ENCODE measurements at places on chromosomes 13 and 19.

- no peak for DNase-seq
Observed at GRCh38 chr13:59145381-59145780, 1018.3 kb downstream of the DIAPH3 start.

- peak; percentile 43 for DNase-seq
Observed at GRCh38 chr13:109160887-109161669, 531.7 kb downstream of the MYO16 start.

GRCh38 chr19:6453951-6454565 lies 5.5 kb downstream of the SLC25A23 start:
- DNase-seq, result no peak

DNA sequence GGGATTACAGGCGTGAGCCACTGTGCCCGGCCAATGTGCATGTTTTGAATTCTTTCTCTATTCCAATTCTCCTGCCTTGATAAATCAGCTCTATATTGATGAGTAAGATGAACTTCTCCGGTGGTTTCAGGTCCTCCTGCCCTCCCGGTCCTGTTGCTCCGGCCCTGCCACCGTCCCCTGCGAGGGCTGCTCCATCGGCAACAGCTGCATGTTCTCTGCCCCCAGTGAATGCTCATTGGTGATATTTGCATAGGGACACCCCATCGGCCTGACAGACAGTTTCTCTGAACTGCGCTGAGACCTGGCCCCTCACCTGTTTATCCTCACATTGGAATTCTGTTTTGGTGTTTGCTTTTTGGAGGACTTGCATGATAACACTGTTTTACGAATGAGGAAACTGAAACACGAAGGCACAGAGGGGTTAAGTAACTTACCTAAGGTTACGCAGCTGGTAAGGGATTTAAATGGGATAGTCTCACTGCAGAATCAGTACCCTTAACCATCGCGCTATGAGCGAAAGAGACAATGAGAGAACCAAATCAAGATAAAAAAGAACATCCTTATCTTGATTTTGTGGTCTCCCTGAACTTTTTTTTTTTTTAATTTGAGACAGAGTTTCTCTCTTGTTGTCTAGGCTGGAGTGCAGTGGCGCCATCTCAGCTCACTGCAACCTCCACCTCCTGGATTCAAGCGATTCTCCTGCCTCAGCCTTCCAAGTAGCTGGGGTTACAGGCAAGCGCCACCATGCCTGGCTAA lies 32.2 kb downstream of the ZNF557 start:
- no peak for DNase-seq

DNA sequence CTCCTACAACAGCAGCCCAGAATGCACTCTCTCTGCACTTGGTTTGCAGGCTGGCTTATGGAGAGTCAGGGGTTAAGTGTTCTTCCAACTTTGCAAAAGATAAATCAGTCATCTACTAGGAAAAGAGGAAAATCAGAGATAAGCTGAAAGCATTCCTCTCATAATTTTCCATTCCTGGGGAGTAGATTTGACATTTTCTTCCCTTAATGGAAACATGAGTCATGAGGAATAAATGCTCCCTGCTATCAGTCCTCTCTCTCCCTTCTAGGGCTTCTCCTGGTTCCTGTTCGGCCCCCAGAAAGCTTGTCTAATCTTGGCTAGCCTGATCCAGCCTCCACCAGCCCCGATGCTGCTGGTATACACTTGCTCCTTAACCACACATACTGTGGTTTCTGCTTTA lies 28.4 kb upstream of the ENOX1 start:
- no peak for DNase-seq

DNA sequence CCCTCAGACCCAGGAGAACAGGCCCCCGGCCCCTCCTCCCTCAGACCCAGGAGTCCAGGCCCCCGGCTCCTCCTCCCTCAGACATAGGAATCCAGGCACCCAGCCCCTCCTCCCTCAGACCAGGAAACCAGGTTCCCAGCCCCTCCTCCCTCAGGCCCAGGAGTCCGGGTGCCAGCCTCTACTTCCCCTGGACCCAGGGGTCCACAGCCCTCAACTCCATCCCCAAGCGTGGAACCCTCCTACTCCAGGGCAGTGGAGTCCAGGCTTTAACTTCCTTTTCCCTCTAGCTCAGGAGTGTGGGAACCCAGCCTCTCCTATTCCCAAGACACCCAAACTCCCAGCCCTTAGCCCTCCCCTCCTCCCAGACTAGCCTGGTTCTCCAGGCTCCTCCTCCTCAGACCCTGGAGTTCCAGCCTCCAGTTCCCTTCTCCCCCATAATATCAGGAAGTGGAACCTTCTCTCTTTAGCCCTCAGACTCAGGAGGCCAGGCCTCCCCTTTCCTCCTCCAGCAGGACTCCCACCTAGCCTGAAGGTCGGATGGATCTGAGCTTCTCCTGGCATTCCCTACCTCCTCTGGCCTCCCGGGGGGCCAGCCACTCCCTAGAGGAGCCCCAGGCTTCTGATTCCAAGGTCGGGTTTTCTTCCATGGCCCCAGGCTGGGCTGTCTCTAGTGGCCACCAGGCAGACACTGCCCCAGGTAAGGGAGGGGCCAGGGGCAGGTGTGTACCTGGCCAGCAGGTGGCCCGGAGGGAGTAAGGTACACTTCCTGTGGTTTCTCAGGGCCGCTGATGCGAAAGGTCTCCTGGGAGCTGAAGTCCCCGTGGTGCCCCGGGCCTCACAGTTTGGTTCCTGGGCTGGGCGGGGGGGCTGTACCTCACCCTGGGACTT lies at the start of gene TMC4:
TSS of gene TMC4 (minus strand) at position 690 of the 888 bp plus-strand sequence. CDS start at position 647, 43 bp downstream.
- DNase-seq, result no peak

- no peak for DNase-seq
Observed at GRCh38 chr13:45410001-45410400, 8.2 kb downstream of the SLC25A30 start.

DNA sequence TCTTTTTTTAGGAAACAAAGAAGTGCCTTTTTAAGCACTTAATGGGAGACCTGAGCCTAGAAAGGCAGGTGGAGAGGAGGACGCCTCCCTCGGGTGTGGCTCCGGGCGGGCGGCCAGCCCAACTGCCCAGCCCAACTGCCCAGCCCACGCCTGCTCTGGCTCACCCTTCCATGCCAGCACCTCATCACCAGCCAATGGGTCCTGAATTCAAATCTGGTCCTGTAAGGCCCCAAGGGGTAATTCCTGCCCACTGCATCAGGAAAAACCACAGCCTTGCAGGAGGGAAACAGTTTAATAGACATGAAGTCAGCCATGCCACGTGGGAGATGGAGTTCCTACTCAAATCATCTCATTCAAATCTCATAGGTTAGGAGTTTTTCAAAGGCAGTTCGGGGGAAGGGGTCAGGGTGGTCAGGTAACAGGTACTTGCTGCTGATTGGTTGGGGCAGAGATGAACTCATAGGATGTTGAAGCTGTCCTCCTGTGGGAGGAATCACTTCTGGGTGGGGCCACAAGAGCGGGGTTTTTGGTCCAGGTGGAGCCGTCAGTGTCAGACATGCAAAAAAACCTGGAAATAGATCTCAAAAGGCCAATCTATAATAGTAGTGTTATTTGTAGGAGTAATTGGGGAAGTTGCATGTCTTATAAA lies 64.9 kb downstream of the HSPH1 start:
- no peak for DNase-seq

GRCh38 chr13:43203781-43204180 lies 180.4 kb downstream of the DNAJC15 start:
- DNase-seq, result no peak

DNA sequence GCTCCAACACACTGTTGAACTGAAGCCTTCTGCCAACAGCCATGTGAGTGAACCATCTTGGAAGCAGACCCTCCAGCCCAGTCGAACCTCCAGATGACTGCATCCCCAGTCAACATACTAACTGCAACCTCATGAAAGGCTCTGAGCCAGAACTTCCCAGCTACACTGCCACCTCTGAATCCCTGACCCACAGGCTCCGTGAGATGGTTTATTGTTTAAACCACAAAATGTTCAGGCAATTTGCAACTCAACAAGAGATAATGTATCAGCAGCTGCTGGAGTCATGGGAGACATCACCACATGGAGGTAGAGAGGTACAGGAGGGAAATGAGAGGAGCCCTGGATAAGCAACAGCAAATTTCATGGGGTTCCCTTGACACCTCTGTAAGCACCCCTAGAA lies 266.4 kb upstream of the NBEA start:
- DNase-seq, result no peak

DNA sequence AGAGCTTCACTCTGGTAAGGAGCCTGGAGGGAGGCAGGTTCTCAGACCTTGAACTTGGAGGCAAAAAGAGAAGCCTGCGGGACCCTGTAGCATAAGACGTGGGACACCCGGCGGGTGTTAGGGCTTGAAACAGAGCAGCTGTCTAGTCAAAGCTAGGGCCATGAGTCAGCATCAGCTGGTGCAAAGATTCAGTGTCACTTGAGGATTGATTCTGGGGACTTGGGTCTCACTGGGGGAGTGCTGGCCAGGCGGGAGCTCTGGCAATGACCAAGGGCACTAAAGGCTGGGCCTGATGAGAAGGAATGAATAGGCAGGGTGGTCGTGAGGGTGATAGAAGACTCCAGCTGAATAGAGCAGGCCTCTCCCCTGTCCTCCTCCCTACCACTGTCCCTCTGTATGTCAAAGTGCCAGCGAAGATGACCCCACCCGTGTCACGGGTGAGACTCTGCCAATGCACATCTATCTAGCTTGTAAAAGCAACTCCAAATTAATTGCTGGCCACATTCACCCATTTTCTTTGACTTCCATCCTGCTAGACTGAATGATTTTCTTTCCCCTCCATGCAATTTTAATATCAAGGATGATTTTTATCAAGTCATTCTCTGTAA lies 97.1 kb downstream of the MBNL2 start:
- no peak for DNase-seq

- DNase-seq, result peak; percentile 80
Observed at GRCh38 chr13:33017323-33017929, 1.2 kb downstream of the KL start.

DNA sequence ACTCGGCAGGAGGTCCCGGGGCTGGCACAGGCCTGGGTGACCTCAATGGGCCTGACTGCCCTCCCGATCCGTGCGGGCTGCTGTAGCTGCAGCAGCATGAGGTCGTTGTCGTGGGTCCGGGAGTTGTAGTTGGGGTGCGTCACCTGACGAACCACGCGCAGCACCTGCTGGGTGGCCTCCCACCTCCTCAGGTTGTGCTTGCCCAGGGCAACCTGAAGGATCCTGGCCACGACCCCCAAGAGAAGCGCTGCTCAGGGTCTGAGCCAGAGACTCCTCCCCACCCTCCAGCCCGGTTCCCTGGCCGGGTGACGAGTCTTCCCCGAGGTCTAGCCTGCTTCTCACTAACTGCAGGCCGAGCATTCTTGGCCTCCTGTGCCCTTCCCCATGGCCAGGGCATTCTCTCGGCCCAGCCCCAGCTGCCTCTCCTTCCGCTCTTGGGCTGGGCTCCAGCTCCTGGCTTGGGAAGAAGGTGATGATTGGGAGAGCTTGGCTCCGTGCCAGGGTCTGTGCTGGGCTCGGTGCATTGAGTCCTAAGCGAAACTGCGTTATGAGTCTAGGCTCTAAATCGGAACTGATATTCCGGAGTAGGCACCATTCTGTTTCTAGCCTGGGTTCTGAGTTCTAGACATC lies 3.1 kb downstream of the KLK14 start:
- no peak for DNase-seq

- DNase-seq, result no peak
Observed at GRCh38 chr19:44685877-44686276, 13.1 kb upstream of the CEACAM16 start.

DNA sequence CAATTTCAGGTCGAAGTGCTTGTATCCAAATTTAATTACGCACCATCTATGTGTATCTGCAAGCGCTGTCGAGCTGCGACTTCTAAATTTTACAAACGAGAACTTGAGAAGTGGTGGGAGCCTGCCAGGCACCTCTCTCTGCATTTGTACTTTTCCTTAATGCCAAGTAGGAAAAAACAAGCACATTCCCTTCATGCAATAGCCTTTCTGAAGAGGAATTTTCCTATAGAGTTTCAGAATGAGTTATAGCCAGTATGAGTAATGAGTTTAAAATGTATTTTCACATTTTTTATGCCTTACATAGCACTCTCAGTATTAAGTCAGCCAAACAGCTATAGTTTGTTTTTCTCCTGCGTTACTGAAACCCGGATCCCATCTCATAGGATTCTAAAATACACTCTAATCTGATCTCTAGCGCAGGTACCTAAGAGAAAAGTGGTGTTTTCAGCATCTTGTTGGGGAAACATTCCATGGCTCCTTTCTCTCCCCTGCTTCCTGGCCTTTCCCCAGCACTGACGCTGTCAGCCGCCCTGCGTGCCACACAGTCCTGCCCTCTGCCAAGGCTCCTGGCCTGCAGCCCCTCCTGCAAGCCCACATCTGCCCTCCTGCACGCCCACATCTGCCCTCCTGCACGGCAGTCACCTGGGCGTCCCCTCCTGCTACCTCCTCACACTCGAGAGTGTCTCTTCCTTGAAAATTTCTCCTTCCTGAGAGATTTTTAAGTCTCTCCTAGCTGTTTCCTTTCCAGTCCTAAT lies 526.9 kb downstream of the MYO16 start:
- no peak for DNase-seq

DNA sequence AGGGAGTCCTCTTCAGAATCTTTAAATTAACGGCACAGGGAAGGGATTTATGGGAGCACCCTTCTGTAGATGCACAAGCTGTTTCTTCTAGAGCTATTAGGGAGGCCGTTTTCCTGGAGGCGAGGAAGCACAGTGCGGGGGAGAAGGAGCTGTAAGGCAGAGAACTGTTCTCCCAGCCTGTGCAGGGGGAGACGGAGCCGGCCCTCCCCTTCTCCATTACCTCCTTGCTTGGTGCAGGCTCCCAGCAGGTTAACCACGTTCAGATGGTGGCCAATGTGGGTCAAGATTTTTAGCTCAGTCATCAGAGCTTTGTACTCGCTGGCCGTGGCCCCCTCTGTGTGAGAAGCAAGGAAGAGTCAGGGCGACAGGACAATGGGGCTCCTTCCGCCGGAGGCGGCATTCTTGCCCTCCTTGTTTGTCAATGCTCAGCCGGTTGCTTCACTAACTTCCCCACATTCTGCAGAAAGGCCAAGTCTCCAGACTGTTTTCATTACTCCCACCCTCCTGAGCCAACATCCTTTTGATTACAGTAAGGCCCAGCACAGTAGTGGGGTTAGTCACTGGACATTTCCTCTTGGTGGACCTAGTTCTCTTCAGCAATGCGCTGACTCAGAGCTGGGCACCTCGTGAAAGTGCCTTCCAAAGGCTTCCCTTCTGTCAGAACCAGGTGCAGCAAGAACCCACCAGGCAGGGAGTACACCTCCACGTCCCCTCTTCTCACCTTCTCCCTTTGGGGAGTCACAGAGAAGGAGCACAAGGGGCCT lies 165.4 kb downstream of the FLT1 start:
- no peak for DNase-seq

DNA sequence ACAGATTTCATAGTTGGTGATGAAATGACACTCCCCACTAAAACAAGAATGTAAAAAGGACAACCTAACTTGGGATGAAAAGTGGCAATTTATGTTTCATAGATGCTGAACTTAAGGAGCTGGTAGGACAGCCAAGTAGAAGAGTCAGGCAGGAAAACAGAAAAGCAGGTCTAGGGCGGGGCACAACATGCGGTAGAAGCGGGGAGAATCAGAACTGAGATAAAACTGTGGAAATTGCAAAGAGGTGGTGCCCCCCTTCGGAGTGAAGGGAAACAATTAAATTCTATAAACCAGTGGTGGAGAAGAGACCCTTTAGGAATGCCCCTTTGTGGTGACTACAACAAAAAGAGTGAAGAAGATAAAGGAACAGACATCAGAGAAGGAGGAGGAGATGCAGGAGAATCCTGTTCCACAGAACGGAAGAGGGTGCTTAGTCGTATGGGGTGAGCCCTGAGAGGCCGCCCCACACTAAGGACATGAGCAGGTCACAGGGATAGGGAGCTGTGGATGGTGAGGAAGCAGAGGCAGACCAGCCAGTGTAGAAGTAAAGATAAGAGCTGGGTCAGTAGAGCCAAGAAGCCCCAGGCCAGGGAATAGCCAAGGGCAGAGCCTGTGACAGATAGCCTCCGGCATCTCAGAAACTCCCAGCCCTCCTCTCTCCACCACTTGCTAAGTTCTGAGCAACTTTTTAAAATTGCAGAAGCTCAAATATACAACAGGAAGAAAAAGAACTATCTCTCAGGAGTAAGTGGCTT lies 100.3 kb upstream of the DOCK9 start:
- DNase-seq, result no peak

All from GM13976 (cell line).